ENCODE measurements at places on chromosomes 4 and X.

DNA sequence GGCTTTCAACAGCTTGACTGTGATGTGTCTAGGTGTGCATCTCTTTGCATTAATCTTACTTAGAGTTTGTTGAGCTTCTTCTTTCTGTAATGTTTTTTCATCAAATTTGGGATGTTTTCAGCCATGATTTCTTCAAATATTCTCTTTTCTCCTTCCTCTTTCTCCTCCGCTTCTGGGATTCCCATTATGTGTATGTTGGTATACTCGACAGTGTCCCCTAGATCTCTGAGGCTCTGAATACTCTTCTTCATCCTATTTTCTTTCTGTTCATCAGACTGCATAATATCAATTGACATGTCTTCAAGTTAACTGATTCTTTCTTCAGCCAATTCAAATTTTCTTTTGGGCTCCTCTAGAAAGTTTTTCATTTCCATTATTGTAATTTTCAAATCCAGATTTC lies 25.9 kb downstream of the STPG2 start:
- no peak for DNase-seq

- DNase-seq: no peak
These were observed 11.2 kb upstream of the ZCCHC13 start for GRCh38 chrX:74292808-74293123.

DNA sequence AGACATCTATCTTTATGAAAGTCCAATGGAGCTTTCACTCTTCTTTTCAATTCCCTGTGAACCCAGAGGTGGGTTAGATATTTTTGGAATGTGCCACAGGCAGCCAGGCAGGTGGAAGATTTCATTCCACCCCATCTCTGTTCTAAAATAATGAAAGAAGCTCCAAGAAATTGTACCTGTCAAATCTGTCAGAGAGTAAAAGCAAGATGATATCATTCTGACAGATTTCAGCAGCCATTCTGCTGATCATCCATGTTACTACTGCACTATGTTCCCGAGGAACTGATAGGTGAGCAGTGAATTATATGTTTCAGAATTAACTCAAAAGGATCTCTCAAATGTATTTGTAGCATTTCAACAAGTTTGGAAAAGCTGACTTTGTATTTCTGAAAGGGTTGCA lies 339.5 kb upstream of the SPANXN4 start:
- DNase-seq: no peak

DNA sequence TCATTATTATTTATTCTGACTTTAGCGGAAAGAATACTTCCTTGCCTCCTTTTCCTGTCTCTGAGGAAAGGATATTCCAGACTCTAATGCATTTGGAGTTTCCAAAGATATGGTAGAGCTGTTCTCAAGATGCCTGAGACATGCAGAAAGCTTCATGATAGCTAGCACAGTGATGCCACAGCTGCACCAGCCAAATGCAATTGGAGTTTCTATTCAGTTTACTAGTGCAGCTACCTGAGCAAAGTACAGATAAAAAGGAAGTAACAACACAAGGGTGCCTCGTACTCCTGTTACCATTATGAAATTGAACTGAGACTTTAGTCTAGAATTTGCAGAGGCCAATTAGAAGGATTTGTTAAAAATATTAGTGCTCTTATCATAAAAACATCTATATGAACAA lies 57.5 kb upstream of the PARM1 start:
- no peak for DNase-seq

DNA sequence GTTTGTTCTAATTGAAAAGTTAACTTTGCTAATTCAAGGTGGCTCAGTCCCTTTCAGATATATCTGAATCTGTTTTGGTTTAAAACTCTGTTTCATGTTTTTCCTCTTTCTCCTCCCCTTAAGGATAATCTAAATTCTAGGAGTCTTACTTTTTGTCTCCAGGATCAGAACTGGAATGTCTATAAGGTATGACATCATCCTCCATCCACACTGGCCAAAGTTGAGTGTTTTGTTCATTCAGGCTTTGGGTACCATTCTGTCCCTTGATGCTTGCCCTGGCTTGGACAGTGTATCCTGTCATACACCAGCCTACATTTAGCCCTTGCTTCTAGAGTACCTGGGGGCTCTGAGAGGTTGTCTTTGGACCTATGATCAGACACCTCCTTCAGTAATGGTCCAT lies 56.8 kb upstream of the ANTXR2 start:
- DNase-seq: no peak

DNA sequence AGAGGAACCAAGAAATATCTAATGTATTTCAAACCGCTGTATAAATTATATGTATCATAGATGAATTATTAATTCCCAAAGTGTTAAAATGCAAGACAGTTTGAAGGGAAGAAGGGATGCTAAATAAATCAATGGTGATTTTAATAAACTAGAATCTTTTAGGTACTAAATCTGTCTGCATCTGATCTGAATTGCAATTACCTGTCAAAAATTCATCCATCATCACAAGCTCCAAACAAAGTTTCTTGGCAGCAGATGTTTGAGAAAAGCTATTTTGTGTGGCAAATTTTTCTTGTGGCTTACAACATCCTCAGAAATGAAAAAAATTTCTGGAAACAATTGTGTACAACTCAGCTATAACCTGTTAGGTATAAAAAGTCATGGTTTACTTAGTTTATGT lies 816.0 kb upstream of the NDST4 start:
- no peak for DNase-seq

- no peak for DNase-seq
These were observed 53.9 kb downstream of the PHEX start for GRCh38 chrX:22086003-22086402.

- no peak for DNase-seq
These were observed 4.6 kb downstream of the SUV39H1 start for GRCh38 chrX:48700951-48701653.

Measured in DMS79 treated with DMSO at 0.1 percent for 48 hours (cell line).